ENCODE measurements at places on chromosomes 2 and 18. TPM values are rescaled to one million over a fixed set of nuclear protein-coding genes. Genes with fewer than 3 reads are reported as not detected.

The MEP1B gene
- total RNA-seq, result 0.18 TPM

The ZSWIM2 gene
- not detected for total RNA-seq

The MYO7B gene
- total RNA-seq, result 0.31 TPM

The CYS1 gene
- total RNA-seq, result 11.5 TPM

The SERPINB4 gene
- not detected for total RNA-seq

The DNAH7 gene
- 0.31 TPM for total RNA-seq

The POTEI gene
- total RNA-seq, result not detected

The MDH1 gene
- 268 TPM for total RNA-seq

The SLC4A3 gene
- total RNA-seq, result 5.5 TPM

GRCh38 chr2:9145109-9145751 lies 61.4 kb upstream of the ASAP2 start:
- peaks cover 3% of the 10 kb centered on the region for H3K27me3 ChIP-seq
- no peaks in the 10 kb centered on the region for H3K36me3 ChIP-seq

DNA sequence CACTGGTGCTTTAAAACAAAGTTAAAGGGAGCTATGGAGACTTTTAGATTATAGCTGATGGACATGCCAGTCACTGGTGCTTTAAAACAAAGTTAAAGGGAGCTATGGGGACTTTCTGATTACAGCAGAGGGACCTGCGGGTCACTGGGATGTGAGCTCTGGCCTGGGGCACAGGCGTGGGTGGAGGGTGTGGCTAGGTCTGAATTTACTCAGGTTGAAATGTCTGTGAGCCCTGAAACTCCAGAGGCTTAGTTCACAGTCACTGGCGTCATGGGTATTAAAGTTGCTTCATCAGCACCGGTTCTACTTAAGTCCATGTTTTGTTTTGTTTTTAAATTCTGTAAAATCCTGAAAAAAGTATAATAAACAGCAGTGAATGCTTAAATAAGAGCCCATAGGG lies 49.0 kb upstream of the TMEM18 start:
- H3K36me3 ChIP-seq, result no peaks in the 10 kb centered on the region
- H3K27me3 ChIP-seq, result no peaks in the 10 kb centered on the region
- no peak for DNase-seq
- no peak overlapping the region for H3K27ac ChIP-seq
- H3K4me3 ChIP-seq, result no peak overlapping the region

- H3K4me3 ChIP-seq, result no peak overlapping the region
- H3K4me1 ChIP-seq, result peaks cover 9% of the 10 kb centered on the region
- H3K27me3 ChIP-seq, result no peaks in the 10 kb centered on the region
- H3K27ac ChIP-seq, result no peak overlapping the region
Measured at GRCh38 chr2:132875193-132875592, 205.2 kb upstream of the LYPD1 start.

- H3K36me3 ChIP-seq, result no peaks in the 10 kb centered on the region
- H3K4me1 ChIP-seq, result no peaks in the 10 kb centered on the region
- DNase-seq, result no peak
- H3K4me3 ChIP-seq, result no peak overlapping the region
- no peak overlapping the region for H3K27ac ChIP-seq
- no peaks in the 10 kb centered on the region for H3K27me3 ChIP-seq
Measured at GRCh38 chr2:168841445-168841844, 39.0 kb downstream of the NOSTRIN start.

DNA sequence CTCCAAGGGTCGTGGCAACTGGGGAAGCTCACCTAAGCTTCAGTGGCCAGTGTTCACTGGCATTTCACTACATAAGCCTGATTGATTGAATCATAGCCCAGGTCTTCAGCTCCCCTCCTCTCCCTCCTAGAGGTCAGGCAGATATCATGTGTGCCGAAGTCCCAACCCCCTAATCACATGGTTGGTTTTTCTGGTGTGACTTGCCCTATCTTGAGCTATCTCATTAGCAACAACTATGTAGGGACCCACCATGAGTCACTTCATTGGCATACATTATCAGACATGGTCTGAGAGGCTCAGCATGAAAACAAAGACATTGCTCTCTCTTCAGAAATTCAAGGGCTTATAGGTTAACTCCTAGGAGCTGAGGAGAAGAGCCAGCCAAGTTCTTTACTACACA lies 76.8 kb downstream of the LYPD1 start:
- no peaks in the 10 kb centered on the region for H3K4me1 ChIP-seq
- no peak for DNase-seq
- H3K27ac ChIP-seq, result no peak overlapping the region
- H3K27me3 ChIP-seq, result no peaks in the 10 kb centered on the region

- peaks cover 4% of the 10 kb centered on the region for H3K4me1 ChIP-seq
- H3K27ac ChIP-seq, result no peak overlapping the region
- no peak for DNase-seq
- H3K27me3 ChIP-seq, result peaks cover 6% of the 10 kb centered on the region
- H3K36me3 ChIP-seq, result no peaks in the 10 kb centered on the region
- no peak overlapping the region for H3K4me3 ChIP-seq
Measured at GRCh38 chr2:11013196-11013595, 101.5 kb downstream of the KCNF1 start.

- no peaks in the 10 kb centered on the region for H3K36me3 ChIP-seq
- H3K27me3 ChIP-seq, result peaks cover 11% of the 10 kb centered on the region
- H3K4me1 ChIP-seq, result no peaks in the 10 kb centered on the region
- no peak overlapping the region for H3K27ac ChIP-seq
- DNase-seq, result no peak
- H3K4me3 ChIP-seq, result no peak overlapping the region
Measured at GRCh38 chr2:208112969-208113368, 11.4 kb downstream of the CRYGD start.

DNA sequence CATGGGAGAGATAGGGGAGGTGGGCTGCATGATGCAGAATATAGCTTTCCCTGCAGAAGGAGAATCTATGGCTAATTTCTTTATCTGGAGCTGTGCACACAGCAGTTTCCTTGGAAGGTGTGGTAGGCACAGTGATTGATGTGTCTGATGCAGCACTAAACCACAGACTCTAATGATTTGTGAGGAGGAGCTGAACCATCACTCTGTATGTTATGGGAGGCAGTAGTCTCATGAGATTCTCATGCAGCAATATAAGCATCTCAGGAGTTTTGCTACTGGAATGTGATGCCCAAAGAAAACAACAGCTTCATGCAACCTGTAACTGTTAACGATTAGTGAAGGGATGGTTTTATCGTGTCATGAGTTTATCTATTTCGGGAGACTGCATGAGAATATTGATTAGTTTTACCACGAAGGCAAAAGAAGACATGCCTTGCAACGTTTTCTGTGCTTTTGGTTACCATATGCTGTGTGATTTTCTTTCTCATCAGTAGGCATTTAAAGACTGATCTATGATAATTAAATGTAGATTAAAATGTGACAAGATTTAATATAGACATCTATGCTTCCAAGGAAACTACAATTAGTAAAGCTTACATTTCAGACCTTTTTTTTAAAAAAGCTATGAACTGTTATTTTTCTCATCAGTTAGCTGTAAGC lies 286.8 kb downstream of the ARL6IP6 start:
- H3K36me3 ChIP-seq, result no peaks in the 10 kb centered on the region
- no peak overlapping the region for H3K27ac ChIP-seq
- no peak for DNase-seq

- H3K27ac ChIP-seq, result no peak overlapping the region
- peaks cover 2% of the 10 kb centered on the region for H3K27me3 ChIP-seq
- no peak overlapping the region for H3K4me3 ChIP-seq
- H3K4me1 ChIP-seq, result peaks cover 5% of the 10 kb centered on the region
- H3K36me3 ChIP-seq, result no peaks in the 10 kb centered on the region
- no peak for DNase-seq
Measured at GRCh38 chr2:234703258-234703657, 206.4 kb upstream of the ARL4C start.

DNA sequence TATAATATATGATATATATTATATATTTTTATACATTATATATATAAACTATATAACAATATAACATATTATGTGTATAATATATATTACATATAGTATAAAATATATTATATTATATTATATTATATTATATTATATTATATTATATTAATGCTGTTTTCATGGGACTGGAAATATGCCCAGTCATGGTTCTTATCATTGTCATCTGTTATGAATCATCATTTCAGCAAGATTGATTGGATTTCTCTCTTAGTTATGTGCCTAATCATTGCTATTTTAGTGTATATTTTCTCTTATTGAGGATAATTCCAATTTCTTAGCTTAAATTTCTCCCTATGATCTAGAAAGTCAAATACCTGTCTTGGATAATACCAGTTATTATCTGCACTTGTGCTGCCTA lies 617.8 kb downstream of the TRIB2 start:
- no peaks in the 10 kb centered on the region for H3K36me3 ChIP-seq
- H3K27ac ChIP-seq, result no peak overlapping the region
- H3K4me1 ChIP-seq, result no peaks in the 10 kb centered on the region

DNA sequence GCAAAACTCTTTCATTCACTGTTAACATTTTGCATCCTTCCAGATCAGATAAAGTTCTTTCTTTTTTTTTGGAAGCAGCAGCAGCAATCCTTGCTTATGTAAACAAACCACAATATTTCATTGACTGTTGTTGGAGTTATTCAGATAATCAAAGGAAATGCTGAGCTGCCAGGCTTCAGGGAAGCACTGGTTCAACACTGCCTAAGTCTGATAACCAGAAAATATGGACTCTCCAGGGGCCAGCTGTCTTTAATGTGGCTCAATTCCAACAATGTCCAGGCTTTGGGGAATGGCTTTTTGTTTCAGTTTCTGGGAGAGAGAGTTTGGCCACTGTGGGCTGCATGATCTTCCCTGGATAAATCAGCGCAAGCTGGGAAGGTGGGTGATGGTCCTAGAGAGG lies 354.3 kb downstream of the AKAIN1 start:
- no peak overlapping the region for H3K4me3 ChIP-seq
- no peaks in the 10 kb centered on the region for H3K4me1 ChIP-seq
- no peak overlapping the region for H3K27ac ChIP-seq
- H3K36me3 ChIP-seq, result no peaks in the 10 kb centered on the region

- H3K4me1 ChIP-seq, result peaks cover 2% of the 10 kb centered on the region
- no peak overlapping the region for H3K4me3 ChIP-seq
- H3K36me3 ChIP-seq, result no peaks in the 10 kb centered on the region
Measured at GRCh38 chr2:120338015-120338414, 7.9 kb upstream of the INHBB start.

DNA sequence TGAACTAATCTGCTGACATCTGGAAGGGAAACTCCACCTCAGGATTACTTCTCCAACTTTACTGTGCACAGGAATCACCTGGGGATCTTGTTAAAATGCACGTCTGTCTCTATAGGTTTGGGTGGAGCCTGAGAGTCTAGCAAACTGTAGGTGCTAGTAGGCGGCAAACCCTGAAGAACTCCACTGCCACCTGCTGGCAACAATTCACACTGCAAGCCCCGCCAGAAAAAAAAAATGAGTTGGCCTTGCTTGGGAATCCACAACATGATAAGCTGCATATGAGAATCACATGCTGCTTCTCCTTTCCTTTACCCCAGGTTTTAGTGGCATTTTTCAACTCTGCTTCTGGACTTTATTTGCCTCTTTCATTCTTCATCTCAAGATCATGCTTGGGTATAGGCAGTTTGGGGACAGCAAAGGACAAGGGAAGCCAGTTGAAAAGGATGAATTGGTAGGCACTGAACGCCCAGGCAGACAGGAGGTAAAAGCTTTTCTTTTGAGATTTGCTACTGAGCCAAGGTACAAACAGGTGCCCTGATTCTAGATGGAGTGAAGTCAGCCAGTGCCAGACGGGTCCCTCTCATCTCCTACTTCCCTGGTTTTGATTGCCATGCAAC lies 88.8 kb downstream of the VIT start:
- H3K4me3 ChIP-seq, result no peak overlapping the region
- no peak overlapping the region for H3K27ac ChIP-seq
- H3K4me1 ChIP-seq, result peaks cover 15% of the 10 kb centered on the region
- no peaks in the 10 kb centered on the region for H3K36me3 ChIP-seq

- H3K4me3 ChIP-seq, result no peak overlapping the region
- H3K36me3 ChIP-seq, result no peaks in the 10 kb centered on the region
- no peaks in the 10 kb centered on the region for H3K4me1 ChIP-seq
Measured at GRCh38 chr18:44424645-44425035, 256.0 kb upstream of the SETBP1 start.

DNA sequence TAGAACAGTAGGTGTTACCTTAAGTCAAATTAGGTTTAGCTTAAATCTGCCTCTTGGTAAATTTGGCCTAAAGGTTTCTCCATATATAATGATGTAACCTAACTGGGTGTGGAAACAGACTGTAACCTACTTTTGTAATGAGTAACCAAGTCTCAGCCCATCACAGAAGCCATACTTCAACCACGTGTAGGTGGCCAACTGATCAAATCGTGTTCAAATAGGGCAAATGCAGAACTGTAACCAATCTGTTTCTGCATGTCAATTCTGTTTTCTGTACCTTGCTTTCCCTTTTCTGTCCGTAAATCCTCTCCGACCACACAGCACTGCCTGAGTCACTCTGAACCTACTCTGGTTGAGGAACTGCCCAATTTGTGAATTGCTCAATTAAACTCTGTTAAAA lies 34.0 kb upstream of the PLA2R1 start:
- no peak overlapping the region for H3K27ac ChIP-seq
- no peaks in the 10 kb centered on the region for H3K4me1 ChIP-seq
- no peaks in the 10 kb centered on the region for H3K27me3 ChIP-seq
- H3K36me3 ChIP-seq, result no peaks in the 10 kb centered on the region
- DNase-seq, result no peak

- no peaks in the 10 kb centered on the region for H3K36me3 ChIP-seq
- no peak for DNase-seq
- no peak overlapping the region for H3K4me3 ChIP-seq
- no peaks in the 10 kb centered on the region for H3K4me1 ChIP-seq
- H3K27ac ChIP-seq, result no peak overlapping the region
Measured at GRCh38 chr2:210839450-210839849, 283.1 kb downstream of the CPS1 start.

DNA sequence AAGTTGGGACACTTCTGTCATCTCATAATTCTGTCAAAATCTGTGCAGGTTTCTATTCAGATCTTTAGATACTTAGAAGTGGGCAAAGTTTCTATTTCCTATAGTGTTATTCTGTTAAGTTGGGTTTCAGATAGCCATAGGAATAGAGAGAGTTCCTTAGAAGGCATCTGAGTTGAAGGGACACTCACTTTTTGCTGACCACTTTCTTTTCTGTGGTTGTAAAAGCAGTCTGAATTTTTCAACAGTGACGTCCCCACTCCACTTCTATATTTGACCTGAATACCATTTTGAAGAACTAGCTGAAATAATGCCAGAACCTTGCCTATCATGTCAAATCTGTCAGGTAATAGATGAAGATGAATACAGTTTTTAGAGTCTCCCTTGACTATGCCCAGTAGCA lies 267.3 kb downstream of the SPAG16 start:
- H3K4me1 ChIP-seq, result no peaks in the 10 kb centered on the region
- no peak for DNase-seq
- H3K36me3 ChIP-seq, result no peaks in the 10 kb centered on the region
- H3K27ac ChIP-seq, result no peak overlapping the region

All from muscle of leg (tissue), 16 donors.